ENCODE measurements at places on chromosomes 6 and 20.

DNA sequence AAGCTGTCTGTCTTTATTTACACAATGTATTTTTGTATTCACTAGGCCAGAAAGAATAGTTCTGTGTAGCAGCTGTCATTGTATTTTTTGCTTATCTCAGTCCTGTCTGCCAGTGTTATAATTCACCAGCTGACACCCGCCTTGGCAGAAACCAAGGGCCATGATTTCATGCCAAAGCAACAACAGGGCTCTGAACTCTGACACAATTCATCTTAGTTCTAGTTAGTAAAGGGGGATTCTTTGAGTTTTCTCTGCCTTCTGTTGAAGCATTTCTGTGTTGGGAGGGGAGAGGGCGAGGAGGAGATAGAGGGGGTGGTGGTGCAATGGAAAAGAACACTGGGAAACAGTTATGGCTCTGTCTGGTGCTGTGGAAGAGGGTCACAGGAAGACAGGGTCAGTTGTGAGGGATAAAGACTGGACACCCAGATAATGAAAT, 684.6 kb upstream of the MARCKS start:
- no peak for DNase-seq

- no peak for DNase-seq
Observed at GRCh38 chr20:5393218-5393870, 76.6 kb upstream of the PROKR2 start.

- DNase-seq: no peak
Observed at GRCh38 chr6:13346245-13346644, 17.9 kb upstream of the TBC1D7 start.

DNA sequence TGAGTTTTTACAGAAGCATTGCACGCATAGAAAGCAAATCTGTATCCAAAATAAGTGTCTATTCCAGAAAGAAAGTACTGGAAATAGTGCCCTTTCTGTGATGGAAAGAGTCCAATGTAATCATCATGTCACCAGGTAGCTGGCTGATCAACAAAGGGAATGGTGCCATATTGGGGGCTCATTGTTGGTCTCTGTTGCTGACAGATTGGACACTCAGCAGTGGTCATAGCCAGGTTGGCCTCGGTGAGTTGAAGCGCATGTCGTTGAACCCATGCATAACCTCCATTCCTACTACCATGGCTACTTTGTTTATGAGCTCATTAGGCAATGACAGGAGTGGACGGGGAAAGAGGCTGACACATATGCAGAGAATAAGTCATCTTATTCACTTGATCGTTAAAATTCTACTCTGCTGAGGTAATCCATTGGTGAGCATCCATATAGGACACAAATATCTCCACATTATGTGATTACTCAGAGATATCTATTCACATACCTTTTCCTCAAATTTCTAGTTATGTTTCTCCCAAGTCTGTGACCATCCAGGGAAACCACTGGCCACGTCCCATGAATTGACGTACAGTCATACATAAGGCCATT, 560.5 kb downstream of the HAO1 start:
- no peak for DNase-seq

DNA sequence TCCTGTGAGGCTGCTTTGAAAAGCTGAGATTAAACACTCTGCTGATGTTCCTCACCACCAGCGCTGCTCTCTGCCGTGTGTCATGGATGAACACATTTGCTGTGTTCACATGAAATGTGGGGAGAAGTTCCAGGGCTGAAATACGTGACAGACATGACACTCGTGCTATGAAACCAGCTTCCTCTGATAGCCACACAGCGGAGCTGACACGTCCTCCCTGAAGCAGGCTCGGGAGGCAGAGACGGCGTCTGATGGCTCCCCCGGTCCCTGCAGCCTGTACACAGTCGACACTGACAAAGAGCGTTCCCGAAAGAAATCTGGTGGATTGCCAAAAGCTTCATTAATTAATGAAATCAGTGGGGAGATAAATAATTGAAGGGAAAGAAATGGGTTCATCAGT, 17.5 kb downstream of the AGPAT4 start:
- DNase-seq: no peak

DNA sequence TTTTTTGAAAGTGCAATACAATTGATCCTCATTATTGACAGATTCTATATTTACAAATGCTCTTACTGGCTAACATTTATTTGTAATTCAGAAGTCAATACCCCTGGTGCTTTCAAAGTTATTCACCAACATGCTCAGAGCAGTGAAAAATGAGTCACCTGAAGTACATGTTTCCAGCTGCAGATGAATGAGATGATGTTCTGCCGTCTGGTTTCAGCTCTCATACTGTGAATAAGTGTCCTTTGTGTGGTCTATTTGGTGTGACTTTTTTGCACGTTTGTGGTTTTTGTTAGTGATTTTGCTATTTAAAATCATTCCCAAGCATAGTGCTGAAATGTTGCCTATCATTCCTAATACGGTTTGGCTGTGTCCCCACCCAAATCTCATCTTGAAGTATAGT, 22.3 kb upstream of the EYA4 start:
- no peak for DNase-seq

GRCh38 chr6:7798751-7799150, 72.9 kb downstream of the BMP6 start:
- DNase-seq: no peak

GRCh38 chr6:82702574-82702973, 339.0 kb downstream of the TPBG start:
- no peak for DNase-seq

GRCh38 chr20:14673164-14673563, 335.8 kb upstream of the FLRT3 start:
- no peak for DNase-seq

GRCh38 chr6:23246896-23247295, 677.5 kb downstream of the HDGFL1 start:
- DNase-seq: no peak

GRCh38 chr6:24554474-24554873, 59.7 kb downstream of the ALDH5A1 start:
- DNase-seq: no peak

GRCh38 chr6:34522761-34523160, 33.4 kb downstream of the SPDEF start:
- no peak for DNase-seq

- DNase-seq: no peak
Observed at GRCh38 chr6:33865478-33866077, 61.8 kb upstream of the MLN start.

DNA sequence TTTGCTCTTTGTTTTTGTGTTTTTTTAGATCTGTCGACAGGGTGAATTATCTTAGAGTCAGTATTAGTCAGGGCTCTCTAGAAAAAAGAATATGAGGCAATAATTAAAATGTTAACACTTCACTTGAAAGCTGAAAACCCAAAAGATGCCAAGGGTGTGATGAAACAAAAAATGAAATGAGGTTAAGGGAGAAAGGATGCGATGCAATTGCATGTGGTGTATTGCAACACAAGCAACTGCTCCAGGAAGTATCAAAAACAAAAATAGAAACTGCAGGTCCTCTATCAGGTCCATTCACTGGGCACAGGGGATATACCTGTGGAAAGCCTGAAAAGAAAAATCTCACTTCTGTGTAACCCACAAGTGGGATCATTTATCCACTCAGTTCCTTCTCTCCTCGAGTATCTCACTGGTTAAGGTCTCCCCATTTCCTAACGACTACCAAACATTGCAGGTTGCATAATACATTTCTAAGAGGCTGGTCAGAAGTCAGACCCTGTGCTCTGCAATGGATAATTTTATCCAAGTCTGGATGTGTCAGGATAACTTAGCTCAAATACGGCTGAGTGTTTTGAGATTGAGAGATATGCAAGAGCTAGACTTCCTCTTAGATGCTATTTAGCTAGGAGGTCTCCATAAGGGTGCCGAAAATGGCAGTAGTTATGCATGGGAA, 257.7 kb upstream of the GJE1 start:
- DNase-seq: no peak

DNA sequence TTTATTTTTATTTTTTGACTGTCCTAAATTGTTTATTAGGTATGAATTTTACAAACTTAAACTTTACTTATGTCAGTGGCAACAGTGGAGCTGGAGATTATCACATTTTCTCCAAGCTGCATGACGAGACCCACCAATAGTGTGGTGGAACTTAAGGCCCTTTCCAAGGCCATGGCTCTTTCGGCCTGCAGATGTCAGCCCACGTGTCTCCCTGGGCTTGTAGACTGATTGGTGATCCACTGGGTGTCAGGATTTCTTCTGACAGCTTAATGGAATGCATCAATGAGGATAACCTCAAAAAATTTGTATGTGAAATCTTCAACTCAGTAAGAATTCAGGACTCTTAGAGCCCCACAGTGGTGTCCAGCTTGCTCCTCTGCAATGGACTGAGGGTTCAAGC, 32.3 kb upstream of the OVOL2 start:
- DNase-seq: no peak

All from hematopoietic multipotent progenitor cell treated with erythropoietin and hydrocortisone succinate and interleukin-3 and kit ligand, for 17 days (in vitro differentiated cells).